Ammon's horn (tissue), 1 donor: ENCODE measurements at places on chromosomes 7 and 10.

DNA sequence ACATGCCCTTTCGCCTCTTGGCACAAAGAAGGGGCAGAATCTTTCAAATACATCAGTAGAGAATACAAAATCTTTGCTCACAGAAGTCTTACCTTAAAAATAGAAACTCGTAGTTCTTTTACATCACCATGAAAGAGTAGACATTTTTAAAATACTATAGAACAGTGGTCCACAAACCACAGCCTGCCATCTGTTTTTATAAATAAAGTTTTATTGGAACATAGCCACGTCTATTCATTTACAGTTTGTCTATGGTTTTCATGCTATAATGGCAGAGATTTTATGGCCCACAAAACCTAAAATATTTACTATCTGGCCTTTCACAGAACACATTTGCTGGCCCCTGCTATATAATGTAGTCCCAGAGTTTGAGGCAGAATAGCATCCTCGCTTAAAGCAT is 46.1 kb upstream of the CABCOCO1 start:
- no peak for DNase-seq

- no peak for DNase-seq
Measured at GRCh38 chr10:80545258-80545881, 7.7 kb downstream of the SH2D4B start.

- DNase-seq, result no peak
Measured at GRCh38 chr7:55185941-55186609, 167.3 kb downstream of the EGFR start.

DNA sequence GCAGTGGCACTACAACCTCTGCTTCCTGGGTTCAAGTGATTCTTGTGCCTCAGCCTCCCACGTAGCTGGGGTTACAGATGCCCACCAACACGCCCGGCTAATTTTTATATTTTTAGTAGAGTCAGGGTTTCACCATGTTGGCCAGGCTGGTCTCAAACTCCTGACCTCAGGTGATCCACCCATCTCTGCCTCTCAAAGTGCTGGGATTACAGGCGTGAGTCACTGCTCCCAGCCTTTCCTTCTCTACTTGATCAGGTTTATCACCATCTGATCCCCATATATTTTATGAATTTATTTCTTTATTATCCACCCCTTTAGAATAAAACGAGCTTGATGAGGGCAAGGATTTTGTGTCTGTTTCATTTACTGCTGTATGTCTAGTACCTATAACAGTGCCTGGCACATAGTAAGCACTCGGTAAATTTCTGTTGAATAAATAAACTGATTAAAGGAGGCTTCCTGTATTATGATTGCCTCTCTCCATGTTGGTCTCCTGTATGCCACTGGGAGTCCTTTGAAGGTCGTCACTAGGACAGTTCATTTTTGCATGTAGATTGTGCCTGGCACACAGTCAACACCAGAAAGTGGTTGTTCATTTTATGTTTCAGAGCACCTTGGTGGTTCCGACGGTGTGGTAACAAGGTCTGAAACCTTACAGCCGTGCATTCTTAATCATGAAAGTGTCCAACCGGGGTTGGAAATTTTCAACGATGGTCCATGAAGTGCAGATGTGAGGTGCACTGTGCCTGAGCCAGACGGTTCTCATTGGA is 9.6 kb upstream of the EIF3A start:
- no peak for DNase-seq

DNA sequence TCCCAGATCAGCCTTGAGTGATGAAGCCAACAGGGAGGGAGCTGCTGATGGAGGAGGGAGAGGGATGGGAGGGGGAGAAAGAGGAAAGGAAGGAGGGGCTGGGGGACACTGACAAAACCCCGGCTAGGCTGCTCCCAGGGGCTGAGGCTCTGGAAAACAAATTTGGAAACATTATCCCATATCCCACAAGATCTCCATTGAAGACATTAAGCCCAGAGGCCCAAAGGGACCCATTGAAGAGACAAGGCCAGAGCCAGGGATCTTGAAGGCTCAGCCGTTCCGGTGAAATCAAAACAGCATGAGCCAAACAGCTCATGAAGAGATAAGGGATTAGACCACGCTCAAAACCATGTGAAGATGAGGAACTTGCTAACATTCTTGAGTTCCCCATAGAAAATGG is 184.3 kb upstream of the ITGB1 start:
- DNase-seq, result no peak

DNA sequence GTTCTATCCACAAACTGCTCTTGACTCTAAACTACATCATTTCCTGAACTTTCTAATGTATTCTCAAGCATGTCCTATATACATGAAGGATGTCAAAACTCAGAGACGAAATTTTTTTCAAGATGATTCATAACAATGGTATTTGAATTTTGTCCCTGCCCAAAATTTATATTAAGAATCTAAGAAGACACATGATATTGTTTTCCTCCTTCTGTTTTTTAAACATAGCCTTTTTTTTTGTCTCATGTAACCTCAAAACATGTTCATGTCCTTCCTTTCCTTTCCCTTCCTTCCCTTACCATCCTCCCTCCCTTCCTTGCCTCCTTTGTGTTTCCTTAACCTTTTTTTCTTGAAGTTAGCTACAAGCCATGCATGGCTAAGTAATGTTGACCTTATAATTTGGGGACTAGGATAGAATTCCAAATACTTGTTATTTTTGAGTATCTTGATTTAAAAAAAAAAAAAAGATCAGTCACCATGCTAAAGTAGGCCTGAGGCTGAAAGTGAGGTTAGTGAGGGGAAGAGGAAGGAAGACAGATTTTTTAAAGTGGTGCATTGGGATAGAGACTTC is 163.0 kb downstream of the SUGCT start:
- no peak for DNase-seq

- DNase-seq, result no peak
Measured at GRCh38 chr7:20892776-20893175, 106.1 kb upstream of the SP8 start.

GRCh38 chr10:127148066-127148932 is 48.1 kb downstream of the INSYN2A start:
- peak; percentile 43 for DNase-seq

DNA sequence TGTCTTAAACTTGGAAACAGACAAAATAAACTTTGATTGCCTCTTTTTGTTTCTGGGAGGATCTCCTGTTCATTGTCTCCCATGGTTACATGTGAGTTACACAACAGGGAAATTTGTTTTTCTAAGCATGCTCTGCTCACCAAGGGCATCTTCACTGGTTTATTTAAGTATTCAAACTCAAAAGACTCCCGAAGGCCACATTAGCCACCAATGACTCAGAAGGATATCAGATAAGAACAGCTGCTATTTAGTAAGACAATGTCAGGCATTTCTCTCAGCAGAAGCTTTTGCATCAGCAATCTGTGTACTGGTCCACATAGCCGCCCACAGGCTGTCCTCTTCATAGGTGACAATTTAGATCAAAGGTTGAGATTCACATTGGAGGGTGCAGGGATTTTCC is 19.3 kb downstream of the OR6B1 start:
- DNase-seq, result no peak

- DNase-seq, result peak; percentile 23
Measured at GRCh38 chr10:113028456-113029440, 78.7 kb downstream of the TCF7L2 start.

DNA sequence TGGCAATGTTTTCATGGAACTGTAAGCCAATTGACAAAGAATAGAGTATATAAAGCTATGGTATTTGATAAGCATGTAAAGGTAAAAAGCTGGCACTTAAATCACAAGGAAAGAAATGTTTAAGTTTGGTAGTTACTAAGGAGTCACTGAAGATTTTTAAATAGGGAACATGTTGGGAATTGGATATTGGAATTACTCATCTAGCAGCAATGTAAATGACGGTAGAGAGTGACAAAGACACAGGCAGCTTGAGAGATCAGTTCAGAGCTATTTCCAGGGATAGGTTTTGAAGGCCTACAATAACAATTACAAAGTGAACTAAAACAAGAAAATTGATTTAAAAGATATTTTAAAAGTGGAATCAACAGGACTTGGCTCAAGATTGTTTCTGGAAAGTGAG is 36.8 kb downstream of the SP8 start:
- no peak for DNase-seq

DNA sequence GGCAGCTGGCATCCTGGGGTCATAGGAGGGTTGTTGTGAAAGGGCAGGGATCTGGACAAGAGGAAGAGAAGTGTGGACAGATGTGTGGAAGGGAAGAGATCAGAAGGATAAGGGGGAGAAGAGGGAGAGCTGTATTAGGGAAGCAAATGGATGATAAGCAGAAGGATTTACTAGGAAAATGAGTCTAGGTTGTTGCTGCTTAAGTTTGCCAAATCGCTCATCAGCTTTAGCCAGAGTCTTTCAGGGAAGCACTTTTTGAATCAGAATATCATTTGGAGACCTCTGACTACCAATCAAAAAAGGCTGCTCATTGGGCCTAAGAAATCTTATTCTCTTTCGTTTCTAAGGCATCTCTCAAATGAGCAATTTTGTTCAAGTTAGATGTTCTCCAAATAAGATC is 2.6 kb upstream of the CSGALNACT2 start:
- DNase-seq, result no peak

- DNase-seq, result no peak
Measured at GRCh38 chr10:75827587-75828021, 396.2 kb downstream of the LRMDA start.

DNA sequence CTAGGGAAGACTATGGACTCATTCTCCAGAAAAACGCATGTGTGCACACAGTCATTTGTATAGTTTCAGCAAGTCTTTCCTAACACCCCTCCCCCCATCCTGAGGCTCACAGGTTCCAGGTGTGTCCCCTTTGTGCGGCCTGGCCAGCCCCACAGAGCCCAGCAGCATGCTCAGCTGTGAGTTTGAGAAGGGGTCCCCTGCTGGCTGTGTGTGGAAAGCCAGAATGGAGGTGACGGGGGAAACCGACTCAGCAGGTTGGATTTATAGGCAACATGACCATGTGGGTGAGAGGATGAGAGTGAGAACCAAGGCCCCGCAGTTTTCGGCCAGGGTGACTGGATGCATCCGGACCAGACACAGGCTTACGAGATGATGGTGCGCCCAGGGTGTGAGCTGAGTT is 9.9 kb downstream of the PTPRE start:
- DNase-seq, result no peak

GRCh38 chr10:31319602-31320549 is 860 bp downstream of the ZEB1 start:
- DNase-seq, result no peak

DNA sequence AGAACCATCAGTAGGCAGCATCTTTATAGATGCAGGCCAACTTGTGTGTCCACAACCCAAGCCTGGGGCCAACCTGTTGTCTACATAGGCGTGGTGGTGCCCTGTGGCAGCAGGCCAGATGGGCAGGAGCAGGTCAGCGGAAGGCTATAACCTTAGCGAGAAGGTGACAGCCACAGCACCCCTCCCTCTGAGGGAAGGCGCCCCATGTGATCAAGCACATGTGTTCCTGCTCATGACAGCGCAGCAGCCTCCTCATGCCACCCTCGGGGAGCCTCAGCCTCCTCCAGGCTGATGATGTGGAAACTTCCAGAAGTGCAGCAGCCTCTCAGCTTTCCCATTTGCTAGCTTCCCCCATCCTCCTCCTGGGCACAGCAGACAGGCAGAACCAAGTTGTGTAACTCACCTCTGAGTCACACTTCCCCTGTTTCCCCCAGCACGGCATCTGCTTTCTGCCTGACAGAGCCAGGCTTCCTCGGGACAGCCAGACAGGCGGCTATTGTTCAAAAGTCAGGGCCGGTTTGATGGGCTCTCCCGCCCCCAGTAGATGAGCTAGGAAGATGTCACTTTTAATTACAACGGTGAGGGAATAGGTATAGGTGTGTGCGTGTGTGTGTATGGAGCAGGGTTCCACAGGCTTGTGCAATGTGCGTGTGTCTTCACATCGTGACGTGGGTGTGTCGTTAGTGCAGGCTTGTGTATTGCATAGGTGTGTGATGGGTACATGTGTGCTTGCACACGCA is 312.0 kb upstream of the ZMIZ1 start:
- DNase-seq, result peak; percentile 91

DNA sequence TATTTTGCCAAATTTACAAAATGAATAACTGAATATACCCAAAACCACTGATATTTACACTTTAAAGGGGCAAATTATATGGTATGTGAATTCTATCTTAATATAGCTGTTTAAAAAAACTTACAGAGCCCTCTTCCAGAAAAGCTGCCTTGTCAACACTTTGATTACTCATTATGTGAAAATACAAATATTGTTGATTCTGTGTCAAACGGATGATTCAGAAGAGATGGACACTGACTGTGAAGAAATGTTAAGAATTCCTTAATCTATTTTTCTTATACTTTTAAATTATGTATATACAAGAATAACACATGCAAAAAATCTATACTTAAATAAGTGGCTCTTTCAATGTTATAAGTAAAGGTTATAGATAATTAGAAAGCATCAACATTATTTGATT is 41.5 kb downstream of the SMURF1 start:
- DNase-seq, result no peak

GRCh38 chr7:311796-312195 is 21.8 kb downstream of the FOXL3 start:
- DNase-seq, result no peak

DNA sequence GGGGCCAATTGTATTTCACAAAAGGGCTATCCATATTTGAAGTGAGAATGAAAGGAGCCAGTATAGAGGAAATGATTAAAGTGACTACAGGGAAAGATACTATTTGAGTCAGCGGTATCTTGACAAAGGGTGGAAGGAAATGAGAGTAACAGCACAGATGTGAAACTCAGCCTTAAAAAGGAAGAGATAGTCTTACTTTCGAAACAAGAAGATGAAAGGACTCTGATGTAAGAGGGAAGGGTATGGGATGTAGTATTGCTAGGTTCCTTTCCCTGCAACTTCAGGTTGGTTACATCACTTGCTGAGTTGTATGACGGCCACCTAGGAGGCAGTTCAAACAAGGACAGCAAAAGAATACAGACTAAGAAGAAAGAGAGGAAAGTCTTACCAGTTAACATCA is 13.7 kb downstream of the CISD1 start:
- peak; percentile 38 for DNase-seq

GRCh38 chr10:103982639-103983038 is 15.7 kb downstream of the SLK start:
- peak; percentile 52 for DNase-seq

DNA sequence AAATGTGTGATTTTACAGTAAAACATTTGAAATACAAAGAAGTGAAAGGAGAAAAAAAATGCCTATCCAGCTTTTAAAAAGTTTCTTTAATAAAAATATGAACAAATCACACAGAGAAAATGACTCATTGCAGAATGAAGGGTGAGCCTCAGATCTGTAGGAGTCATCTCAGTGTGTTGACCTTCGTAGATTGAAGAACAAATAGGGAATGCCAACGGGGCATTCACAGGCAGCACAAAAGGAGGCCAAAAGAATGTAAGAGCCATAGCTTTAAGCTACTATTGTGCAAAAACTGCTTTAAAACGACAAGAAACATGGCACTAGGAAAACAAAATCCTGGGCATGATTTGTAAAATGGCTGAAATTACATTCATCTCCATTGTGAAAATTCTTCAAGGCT is 782.7 kb upstream of the CELF2 start:
- no peak for DNase-seq

- no peak for DNase-seq
Measured at GRCh38 chr10:22990443-22990842, 62.6 kb downstream of the ARMC3 start.

- DNase-seq, result no peak
Measured at GRCh38 chr10:79315602-79315920, 31.7 kb upstream of the PPIF start.

- DNase-seq, result peak; percentile 83
Measured at GRCh38 chr10:89235073-89235798, 16.3 kb downstream of the LIPA start.

GRCh38 chr7:134954197-134955082 is 31.9 kb upstream of the AGBL3 start:
- DNase-seq, result peak; percentile 61

GRCh38 chr10:93417921-93418320 is 64.2 kb downstream of the MYOF start:
- DNase-seq, result no peak
